ENCODE measurements at places on chromosomes 1 and 21.

DNA sequence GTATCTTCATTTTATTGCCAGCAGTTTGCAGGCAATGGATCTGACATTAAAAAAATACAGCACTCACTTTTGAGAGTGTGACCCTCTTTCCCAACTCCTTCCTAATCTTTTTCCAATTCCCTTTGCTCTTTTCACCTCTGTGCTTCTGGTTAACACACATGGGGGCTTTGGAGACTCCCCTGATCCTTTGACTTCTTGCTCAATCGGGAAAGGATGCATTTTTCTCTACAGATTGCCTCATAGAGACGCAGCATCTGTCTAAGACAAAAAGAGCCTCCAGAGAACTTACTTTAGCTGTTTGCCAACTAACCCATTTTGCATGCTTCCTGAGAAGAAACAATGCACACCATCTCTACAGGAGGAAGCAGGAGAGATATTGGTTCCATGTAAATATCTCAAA is 378.3 kb downstream of the PBX1 start:
- no peak for DNase-seq

DNA sequence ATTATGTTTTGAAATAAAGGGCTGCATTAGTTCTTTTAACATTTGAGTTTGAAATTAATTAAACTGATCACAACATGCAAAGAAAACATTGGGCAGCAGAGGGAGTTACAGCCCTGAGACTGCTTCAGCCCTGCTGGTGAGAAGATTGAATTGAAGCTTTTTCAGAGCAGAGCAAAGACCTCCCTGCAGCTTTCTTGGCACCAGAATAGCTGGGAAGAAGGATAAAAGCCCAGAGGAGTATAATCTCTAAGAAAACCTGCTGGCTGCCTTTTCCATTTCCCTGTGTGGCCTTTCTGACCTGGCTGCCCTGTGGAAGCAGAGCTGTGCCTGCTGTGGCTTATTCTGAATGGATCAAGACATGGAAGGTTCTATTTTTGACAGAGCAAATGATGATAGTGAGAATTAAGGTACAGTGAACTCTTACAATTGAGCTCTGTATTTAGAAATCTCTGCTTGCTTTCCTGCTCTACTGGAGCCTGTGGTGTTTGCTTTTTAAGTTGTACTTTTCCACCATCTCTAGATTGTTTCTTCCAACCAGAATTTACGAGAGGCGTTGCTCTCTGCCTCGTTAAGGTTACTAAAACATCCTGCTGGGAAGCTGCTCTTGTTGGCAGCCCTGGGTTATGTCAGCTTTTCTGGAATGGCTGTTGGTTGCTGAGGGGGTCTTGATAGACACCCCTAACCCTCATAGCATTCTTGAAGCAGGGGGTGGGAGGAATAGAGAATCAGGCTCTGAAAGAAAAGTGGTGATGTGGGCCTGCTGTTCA is 9.9 kb downstream of the SNRPE start:
- DNase-seq, result peak; percentile 64

GRCh38 chr1:185823467-185823866 is 89.3 kb downstream of the HMCN1 start:
- DNase-seq, result peak; percentile 69

DNA sequence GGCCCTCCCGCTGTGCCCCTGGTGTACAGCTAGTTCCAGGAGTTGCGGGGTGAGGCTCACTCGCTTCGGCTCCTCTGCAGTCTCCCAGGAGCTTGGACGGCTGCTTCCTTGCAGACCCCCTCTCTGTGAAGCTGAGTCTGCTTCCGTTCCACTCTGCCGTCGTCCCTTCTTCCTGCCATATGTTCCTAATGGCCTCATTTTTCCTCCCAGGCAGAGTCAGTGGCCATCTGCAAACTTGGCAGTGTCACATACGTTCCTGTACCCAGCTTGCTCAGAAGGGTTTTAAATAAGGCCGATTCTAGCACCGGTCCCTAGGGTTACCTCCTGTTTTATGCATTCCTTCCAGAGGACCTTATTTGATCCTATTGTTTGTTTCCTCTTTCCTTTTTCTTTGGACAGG is 21.3 kb downstream of the ACTL8 start:
- no peak for DNase-seq

DNA sequence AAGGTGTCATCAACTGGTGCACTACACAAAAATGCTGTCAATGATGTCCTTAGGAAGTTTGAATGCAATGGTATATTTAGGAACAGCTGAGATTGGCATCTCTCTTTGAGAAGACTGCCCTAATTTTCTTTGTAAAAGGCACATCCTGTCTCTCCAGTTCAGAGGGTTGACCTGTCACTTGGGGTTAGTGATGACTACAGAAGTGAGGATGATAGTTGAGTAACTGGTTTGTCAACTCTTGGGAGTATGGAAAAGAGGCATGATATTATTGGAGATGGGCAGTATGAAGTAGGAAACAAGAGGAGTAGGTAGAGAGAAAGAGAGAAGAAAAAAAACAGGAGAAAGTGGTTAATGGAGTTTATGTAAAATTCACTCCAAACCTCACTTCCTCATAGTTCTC is 40.4 kb upstream of the PIGC start:
- no peak for DNase-seq

GRCh38 chr1:168572633-168573032 is 3.8 kb upstream of the XCL1 start:
- no peak for DNase-seq

- DNase-seq, result no peak
Measured at GRCh38 chr1:183817576-183818288, 12.8 kb downstream of the RGL1 start.

- DNase-seq, result no peak
Measured at GRCh38 chr1:53621144-53621543, 117.8 kb downstream of the GLIS1 start.

GRCh38 chr1:109454497-109455133 is 11.7 kb upstream of the SYPL2 start:
- no peak for DNase-seq

DNA sequence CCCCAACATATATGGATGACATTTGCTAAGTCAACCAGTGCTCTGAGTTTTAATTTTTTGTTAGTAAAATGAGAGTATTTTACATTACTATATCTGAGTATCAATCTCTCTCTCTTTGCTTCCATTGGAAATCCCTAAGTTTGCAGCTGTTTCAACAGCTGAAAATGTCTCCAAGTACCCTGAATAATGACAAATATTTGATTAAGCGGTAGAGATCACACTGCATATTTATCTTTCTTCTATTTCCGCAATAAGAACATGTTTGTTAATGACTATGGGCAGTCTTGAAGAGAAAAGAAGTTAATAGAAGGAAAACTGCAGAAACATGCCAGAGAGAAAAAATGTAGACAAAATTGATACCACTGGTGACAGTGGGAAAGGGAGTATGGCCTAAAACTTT is 1117.5 kb downstream of the NCAM2 start:
- no peak for DNase-seq

DNA sequence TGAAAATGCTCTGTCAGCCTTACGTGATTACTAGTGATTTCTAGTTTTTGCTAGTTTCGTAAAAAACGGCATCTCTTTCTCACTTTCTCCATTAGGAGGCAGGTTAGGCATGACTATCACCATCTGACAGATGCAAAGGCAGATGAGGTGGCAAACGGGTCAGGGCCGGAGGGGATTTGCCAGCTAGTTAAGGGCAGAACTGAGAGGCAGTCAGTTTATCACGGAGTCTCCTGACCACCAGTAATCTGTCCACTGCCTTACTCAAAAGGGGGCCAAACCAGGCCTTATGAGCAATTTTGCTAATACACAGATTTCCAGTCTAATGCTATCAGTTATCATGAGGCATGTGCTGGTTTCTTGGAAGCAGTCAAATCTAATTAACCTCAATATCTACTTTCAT is 159.3 kb downstream of the TSEN15 start:
- DNase-seq, result no peak

DNA sequence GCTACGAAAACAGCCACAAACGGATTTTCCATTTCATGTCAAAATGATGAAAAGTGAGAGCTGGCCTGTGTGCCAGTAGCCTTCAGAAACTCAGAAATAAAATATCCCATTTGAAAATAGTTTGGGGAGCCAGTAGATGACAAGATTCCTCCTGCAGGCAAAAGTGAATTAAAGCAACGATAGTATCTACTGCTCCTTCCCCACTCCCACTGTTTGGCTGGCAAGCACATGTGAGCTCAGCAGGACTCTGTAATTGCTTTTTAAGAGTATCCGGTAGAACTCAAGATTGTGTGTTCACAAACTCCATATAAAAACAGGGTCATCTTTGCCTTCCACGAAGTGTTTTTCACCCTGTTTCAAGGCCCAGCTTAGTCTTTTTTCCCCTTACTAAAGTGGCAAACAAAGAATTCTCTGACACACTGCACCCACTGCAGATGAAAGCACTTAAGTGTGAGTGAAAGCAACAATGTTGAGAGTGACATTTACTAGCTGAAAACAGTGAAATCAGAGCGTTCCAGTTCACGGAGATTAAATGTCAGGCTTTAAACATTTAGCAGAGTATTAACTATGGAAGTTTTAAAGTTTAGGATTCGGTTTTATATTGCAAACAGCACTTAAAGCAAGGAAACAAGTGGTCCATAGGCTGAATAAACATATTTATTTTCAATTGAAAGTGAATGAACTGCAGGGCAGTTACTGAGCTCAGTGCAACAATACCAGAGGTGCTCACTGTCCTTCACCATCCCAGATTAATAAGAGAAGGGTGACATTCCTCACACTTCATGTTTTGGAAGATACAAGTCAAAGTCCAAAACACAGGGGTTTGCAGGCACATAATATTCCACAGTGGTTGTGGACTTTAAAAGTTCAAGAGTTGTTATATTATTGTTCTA is 70.0 kb downstream of the ALG14 start:
- DNase-seq, result peak; percentile 54

DNA sequence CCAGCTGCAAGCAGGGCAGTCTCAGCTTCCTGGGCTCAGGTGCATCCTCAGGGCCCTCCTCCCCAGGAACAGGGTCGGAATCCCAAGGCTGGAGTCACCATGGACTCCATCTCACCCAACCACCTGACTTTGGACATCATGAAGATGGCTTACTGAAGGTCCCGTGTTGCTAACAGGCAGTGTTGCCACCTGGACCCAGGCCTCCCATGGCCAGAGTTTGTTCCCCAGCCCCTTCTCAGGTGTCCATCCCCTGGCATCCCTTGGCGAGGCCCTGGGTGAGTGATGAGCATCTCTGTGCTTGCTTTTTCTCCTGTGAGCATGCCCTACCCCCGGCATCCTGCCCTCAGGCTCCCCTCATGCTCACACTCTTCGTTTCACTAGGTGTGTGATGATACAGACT is 101.7 kb upstream of the EDN2 start:
- DNase-seq, result no peak

- DNase-seq, result no peak
Measured at GRCh38 chr1:32881871-32882850, 4.1 kb upstream of the HPCA start.

DNA sequence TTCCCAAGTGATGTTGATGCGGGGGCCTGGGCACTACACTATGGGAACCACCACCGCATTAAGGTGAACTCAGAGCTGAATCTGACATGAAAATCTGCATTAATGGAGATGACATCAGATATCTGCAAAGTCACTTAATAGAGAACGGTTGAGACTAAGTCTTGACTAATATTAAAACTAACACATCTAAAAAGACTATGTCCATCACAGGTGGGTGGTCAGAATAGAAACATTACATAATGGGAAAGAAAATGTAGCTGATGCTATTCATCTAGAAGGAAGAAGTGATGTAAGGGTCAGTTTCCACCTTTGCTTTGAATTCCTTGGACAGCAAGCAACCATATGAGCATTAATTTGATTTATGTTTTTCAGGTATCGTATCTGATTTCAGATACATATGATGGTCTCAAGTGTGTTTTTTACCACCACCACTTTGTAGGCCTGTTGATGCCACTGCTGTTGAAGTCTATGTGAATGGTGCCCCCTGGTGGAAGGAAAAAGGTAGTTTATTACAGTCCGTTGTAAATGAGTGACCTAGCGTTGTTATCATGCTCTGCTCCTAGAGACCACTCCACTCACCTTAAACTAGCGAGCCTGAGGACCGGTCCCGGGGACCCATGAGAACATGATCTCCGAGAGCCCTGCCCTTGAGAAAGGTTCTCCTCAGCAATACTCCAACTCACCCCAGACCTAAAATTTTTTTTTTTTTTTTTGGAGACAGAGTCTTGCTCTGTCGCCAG is 73.5 kb downstream of the BACH1 start:
- DNase-seq, result peak; percentile 69

DNA sequence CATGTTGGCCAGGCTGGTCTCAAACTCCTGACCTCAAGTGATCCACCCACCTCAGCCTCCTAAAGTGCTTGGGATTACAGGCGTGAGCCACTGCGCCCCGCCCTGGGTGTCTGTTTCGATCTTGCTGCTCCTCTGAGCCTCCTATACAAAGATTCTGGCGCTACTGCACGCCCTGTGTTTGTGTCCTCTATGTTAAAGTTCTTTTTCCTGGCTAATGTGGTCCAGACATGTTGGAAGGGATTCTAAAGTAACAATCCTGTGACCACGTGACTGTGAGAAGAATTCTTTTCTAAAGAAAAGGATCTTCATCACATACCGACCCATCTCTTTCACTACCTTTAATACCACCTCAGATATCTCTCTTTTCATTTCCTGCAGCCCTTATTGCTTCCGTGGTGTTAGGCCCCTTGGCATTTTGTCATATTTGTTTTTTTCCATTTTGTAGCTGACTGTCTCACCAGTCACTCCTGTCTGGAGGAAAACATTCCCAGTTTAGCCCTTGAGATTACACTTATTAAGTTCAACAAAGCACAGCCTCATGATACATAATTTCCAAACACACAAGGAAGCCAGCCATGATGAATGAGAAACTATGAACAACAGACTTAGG is 27.2 kb upstream of the ENO1 start:
- DNase-seq, result peak; percentile 15

GRCh38 chr1:46026531-46026930 is 105.9 kb downstream of the PIK3R3 start:
- no peak for DNase-seq

DNA sequence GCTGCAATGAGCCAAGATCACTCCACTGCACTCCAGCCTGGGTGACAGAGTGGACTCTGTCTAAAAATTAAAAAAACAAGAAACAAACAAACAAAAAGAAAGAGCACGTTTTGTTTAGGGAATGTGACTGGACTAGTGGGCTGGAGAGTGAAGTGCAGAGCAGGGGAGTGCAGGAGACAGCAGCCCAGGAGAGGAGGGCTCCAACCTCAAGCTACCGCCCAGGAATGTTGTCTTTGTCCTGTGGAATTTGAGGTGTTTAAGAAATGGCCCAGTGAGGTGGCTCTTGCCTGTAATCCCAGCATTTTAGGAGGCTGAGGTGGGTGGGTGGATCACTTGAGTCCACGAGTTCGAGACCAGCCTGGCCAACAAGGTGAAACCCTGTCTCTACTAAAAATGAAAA is 42.4 kb upstream of the MTF2 start:
- DNase-seq, result no peak
